ENCODE measurements at places on chromosomes 3 and 15.
A peak's percentile ranks its signal among the peaks of the same experiment; 100 is the strongest.

DNA sequence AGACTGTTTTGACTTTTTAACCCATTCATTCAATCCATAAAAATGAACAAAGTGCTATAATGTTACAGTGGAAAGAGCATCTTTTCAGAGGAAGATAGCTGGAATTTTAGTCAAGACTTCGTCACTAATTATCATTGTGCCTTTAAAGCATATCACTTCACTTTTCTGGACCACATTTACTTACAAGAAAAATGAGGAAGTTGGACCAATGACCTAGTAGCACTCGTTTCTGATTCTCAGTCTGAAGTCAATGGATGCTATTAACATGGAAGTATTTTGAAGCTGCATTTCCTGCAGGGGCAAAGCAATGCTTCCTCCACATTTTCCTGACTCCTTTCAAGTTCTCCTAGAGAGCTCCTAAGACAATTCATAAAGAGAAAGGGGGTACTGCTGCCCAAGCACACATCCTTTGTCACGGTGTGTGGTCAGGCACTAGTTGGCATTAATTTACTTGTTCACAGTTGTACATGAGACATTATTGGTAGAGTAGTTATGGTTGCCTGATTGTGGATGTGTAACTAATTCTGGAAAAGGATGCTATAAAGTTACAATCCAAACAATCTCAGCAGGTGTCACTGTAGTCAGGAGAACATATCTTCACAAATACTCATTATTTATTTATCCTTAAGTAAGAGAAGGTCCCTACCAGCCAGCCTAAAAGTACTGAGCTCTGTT is 1049.1 kb downstream of the FHIT start:
- DNase-seq, result no peak

DNA sequence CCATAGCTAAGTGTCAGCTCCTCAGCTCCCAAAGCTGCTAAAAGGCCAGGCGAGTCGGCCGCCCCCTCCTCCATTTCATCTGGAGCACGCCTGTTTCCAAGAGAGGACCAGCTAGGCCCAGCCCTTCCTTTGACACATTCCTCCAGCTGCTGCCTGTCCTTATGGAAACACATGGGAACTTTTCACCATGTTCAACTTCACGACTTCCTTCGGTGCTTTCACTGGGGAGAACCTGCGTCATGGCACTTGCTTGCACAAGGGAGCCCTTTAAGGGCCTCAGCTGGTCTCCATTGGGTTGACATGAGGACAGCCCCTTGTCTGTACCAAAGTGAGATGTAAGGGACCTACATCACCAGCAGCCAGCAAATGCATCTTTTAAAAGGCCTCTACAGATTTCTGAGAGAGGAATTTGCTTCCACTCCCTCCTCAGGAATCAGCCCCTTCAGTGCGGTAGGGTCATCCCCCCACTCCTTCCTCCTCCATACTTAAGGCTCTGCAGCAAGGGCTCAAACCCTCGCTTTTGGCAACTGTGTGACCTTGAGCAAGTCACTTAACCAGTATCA is 2.1 kb downstream of the MAGI1 start:
- no peak for DNase-seq

DNA sequence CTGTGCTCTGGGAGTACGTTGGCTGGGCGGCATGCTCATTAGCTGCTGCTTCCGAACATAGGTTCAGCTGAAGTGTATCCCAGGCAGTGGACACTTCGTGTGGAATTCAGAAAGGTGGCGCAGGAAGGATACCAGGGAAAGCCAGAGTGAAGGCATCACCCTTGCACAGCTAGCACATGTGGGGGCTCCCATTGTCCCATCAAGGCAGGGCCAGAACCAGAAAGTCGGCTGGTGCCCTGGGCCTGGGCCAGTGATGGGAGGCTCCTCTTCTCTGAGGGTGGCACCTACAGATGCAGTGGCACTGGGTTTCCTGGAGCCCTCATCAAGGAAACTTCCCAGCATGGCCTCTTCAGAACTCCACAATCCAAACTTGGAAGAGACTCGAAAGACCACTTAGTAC is 56.6 kb downstream of the PGPEP1L start:
- DNase-seq, result no peak

- DNase-seq, result no peak
Measured at GRCh38 chr3:172134352-172134751, 95.0 kb downstream of the FNDC3B start.

DNA sequence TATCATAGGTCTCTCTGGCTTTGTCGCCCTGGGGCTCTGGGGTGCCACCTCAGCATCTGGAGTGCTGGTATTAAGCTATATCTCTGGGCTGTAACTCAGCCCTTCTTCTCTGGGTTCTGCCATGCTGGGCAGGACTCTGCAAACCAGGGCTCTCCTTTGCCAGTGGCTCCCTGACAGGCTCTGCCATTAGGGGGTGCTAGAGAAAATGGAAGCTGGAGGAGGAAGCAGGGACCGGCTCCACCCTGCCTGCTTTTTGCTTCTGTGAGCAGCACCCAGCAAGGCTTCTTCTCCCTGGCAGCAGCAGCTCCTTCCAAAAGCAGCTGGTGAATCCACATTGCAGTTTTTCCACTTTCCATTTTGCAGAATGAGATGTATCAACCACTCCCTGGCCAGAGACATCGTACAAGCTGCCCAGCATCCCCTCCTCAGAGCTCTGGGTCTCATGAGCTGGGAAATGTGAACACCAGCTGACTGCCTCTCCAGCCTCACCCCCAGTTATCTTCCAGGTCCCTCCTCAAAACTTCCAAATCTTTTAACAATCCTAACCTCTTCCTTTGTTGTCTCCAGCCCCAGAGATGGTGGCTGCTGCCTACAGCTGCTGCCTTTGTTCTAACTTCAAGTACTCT is 165.0 kb downstream of the ABHD5 start:
- DNase-seq, result peak; percentile 28

GRCh38 chr3:43379343-43379742 is 93.0 kb downstream of the SNRK start:
- DNase-seq, result no peak

- DNase-seq, result peak; percentile 52
Measured at GRCh38 chr3:114218578-114219185, 18.7 kb downstream of the ZNF80 start.

- DNase-seq, result no peak
Measured at GRCh38 chr3:27326629-27327545, 42.3 kb downstream of the NEK10 start.

- DNase-seq, result peak; percentile 65
Measured at GRCh38 chr15:55873024-55873720, 120.2 kb downstream of the NEDD4 start.

GRCh38 chr15:100934726-100935125 is 15.6 kb downstream of the LRRK1 start:
- DNase-seq, result no peak

GRCh38 chr15:45702041-45702440 is 67.2 kb downstream of the SQOR start:
- no peak for DNase-seq

DNA sequence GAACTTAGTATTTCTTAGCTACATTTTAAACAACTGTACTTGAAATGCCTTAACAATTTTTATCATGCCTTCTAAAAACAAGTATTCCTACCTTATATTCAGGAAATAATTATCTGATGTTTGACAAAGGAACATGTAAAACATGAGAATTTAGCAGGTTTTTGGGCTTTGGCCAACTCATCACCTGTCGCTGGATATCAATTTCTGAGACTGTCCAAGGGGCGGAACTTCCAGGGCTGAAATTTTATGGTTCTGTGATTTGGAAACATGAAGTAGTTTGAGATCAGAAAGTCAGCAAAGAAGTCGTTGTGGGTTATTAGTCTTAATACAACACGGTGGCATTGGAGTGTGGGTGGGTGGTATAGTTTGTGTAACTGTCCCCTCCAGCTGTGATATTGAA is 282.2 kb upstream of the LRRN1 start:
- DNase-seq, result no peak

GRCh38 chr3:52193065-52193464 is 4.9 kb upstream of the ALAS1 start:
- DNase-seq, result no peak

- no peak for DNase-seq
Measured at GRCh38 chr3:25513642-25514266, 85.7 kb downstream of the RARB start.

DNA sequence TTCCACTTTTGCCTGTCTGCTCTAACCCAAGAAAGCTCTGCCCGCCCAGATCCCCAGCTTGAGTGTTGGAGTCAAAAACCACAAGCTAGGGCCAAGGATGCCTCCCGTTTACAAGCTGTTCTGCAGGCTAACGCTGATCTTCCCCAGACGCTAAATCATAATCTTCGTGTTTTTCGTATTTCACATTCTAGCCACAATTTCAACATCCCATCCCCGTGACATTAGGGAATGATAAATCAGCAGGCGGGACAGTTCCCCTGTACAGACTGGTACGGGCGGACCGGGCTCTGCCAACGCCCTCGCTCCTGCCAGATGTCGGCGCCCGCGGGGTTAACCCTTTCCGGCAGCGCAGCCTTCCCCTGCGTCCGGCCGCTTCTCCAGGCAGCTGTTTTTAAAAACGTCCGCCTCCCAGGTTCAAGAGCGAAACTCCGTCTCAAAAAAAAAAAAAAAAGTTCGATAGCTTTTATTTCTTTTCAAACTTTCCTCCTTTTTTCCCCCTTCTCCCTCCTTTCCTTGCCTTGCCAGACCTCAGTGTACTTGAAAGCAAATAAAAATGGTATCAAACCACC is 81.0 kb upstream of the BNC1 start:
- DNase-seq, result no peak

DNA sequence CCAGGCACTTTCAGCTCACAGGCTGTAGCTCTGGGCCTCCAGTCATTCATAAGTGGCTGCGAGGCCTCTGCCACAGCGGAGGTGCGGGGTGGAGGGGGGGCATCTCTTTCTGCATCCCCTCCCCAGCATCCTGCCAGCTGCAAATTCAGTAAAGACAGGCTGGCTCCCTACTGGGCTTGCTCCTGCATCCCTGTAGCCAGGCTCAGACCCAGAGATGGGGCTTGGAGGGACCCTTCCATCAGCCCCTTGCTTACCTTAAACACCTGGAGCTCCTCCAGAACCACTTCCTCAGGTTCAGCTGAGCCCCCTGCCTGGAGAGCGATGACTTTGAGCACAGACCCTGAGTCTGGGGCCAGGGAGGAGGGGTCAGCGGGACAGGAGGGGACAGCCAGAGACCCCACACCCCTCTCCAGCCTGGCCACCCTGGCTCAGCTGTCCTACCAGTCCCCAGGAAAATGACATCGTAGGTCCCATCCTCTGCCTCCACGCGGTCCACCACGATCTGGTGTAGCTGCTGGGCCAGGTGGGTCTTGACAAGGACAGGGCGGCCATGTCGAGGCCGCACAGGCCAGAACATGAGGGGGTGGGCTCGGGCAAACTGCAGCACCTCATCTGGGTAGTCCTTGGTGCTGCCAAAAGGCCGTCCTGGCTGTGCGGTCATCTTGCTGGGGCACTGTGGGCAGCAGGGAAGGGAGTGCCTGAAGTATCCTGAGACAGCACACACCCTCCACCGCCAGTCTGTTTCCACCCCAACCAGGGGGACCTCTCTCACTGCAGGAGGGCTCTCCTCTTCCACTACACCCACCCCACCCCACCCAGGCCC is 5.3 kb downstream of the SEMA3G start:
- no peak for DNase-seq

GRCh38 chr3:38019658-38020341 is 9.6 kb downstream of the PLCD1 start:
- DNase-seq, result no peak

DNA sequence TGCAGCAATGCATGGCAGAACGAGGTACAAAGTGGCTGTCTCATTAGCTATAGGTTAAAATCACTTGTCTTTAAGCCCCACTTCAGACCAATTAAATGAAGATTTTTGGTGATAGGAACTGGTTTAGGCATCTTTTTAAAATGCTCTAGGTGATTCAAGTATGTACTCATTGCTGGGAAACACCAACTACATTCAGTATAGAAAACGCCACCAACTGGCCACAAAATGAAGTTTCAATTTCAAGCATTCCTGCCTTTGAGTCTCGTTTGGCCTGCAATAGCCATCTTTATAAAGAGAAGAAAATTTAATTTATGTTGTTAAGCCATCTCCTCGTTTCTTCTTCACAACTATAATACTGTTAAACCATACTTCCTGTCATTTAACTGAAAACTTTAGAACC is 587.9 kb downstream of the GBE1 start:
- DNase-seq, result no peak

DNA sequence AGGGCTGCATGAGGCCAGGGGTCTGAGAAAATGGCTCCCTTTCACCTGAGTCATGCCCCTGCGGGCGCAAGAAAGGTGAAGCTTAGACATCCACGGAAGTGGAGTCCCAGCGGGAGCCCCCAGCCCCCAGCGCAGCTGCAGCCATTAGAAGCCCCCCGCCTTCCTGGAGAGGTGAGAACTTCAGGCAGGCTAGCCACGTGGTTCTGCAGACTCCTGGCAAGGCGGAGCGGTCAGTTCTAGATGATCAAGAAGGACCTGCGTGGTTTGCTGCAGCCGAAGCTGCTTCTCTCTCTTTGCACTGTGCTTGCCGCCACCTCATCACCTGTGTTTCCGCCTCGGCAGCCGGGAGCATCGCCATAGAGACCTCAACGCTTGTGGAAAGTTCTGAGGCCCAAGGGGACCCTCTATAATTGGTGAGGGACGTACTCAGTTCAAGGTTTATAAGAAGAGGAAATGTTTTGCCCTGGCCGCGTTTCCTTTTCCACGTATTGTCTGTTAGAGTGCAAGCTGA is 15.8 kb upstream of the KCNMB3 start:
- DNase-seq, result no peak

DNA sequence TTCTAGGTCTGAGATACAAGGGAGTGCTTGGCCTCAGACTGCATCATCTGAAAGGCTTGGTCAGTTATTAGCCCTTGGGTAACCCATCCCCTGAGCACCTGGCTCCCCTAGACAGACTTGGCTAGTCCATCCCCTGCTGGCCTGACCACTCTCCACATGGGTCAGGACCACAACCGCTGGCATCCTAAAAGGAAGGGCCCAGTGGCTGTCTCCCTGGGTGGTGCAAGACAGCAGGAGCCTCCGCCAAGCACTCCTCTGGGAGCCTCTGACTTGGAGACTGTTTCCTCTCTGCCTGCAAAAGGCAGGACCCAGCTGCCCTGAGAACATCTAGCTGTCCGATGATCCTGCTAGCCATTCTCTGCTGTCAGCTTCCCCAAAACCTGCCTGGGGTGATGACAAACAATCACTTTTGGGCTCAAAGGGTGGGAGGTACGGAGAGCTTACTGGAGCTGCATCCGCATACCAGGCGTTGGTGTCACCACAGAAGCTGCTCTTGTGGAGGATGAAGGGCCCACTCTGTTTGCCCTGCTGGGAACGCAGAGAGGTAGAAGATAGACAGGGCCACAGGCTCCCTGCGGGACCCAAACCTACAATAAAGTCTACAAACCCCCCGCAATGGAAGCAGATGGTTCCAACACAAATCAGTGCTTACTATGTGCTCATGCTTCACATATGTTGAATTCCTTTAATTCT is 108.0 kb upstream of the PRR20G start:
- no peak for DNase-seq

GRCh38 chr3:19595884-19596283 is 338.1 kb downstream of the EFHB start:
- no peak for DNase-seq

Measured in Caki2 (cell line).